ENCODE measurements at places on chromosomes 4 and X.

DNA sequence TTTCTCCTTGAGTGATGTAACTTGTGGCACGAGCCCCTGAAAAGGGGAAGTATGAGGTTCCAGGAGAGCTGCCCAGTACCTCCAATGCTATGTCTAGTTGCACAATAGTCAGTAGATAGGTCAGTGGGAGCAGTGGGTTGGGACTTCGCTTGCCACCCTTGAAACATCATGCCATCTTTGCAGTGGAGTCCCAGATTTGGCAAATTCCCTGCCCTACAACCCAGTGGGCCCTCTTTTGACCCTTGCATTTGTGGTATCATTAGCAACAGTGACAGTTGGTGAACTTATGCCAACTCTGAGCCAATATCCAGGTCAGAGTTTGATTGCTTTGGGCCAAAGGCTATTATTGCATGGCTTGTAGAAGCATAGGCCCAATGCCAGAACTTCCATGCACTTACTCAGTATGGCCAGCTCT lies 12.3 kb downstream of the FHL1 start:
- DNase-seq = no peak

GRCh38 chrX:132071254-132071653 lies 48.2 kb downstream of the STK26 start:
- DNase-seq = no peak

GRCh38 chr4:176979416-176979815 lies 186.7 kb upstream of the VEGFC start:
- DNase-seq = no peak

DNA sequence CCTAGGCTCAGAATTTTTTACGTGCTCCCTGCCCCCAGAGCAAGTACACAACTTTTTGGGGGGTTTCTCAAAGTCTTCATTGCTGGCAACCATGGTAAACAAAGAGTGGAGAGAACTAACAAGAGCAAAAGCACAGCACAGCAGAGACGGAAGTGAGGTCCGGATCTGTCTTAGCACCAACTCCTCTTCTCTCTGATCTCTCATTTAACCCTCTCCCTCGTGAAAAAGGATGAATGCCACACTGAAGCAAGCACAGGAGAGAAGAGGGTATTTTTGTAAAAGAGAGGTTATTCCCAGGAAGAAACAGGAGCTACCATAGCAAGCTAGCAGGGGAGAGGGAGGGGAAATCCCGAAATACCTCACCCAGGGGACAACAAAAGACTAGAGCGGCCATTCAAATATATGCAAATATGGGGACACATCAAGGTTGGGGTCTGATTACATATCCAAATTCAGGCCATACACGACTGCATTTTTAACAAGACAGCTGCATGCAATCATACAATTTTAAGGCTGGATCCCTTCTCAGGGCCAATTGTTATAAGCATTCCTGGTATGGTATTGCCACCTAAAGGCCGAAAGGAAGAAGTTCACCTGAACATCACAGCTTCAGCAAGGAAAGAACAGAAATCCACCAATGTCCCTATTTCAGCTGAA lies 46.6 kb downstream of the CD40LG start:
- no peak for DNase-seq

- DNase-seq = no peak
Observed at GRCh38 chr4:113849771-113850170, 88.2 kb upstream of the CAMK2D start.

DNA sequence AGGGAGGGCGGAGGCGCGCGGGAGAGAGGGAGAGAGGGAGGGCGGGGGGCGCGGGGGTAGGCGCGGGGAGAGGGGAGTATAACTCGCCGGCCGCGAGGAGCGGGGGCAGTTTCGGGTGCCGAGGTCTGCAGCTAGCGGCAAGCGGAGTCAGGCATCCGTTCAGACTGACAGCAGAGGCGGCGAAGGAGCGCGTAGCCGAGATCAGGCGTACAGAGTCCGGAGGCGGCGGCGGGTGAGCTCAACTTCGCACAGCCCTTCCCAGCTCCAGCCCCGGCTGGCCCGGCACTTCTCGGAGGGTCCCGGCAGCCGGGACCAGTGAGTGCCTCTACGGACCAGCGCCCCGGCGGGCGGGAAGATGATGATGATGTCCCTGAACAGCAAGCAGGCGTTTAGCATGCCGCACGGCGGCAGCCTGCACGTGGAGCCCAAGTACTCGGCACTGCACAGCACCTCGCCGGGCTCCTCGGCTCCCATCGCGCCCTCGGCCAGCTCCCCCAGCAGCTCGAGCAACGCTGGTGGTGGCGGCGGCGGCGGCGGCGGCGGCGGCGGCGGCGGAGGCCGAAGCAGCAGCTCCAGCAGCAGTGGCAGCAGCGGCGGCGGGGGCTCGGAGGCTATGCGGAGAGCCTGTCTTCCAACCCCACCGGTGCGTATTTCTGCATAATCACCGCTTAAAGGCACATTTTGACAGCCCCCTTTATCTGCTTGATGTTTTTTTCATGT lies at the start of gene POU4F2:
Gene POU4F2 (plus strand): TSS at position 108 of the 720 bp plus-strand sequence. CDS start 248 bp downstream, at position 356.
- DNase-seq = no peak

GRCh38 chrX:118904218-118904617 lies 70.2 kb upstream of the LONRF3 start:
- no peak for DNase-seq
